Progenitor cell of endocrine pancreas (in vitro differentiated cells): ENCODE measurements at places on chromosomes 7 and 10. TPM values are rescaled to one million over a fixed set of nuclear protein-coding genes. Genes with fewer than 3 reads are reported as not detected.
A peak's percentile ranks its signal among the peaks of the same experiment; 100 is the strongest.

KNDC1 gene
- total RNA-seq, result 11.0 and 14.2 TPM in 2 replicates

DNA sequence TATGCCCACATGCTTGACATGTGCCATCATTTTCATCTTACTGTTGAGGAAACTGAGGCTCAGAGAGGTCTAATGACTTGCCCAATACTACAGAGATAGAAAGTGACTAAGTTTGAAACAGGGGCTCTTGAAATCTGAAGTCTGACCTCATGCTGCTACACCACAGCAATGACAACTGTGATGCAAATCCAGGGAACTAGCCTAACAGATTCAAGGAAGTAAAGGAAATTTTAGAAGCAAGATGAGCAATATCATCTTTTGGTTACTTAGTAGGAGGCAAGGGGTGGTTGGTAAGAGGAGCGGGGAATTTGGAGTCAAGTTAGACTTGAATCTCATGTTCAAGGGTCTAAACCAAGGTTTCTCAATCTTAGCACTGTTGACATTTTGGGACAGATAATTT is 26.3 kb upstream of the OSBPL3 start:
- H3K27me3 ChIP-seq, result no peaks in the 10 kb centered on the region
- no peak for DNase-seq
- H3K27ac ChIP-seq, result no peak overlapping the region
- no peak overlapping the region for H3K4me3 ChIP-seq
- H3K4me1 ChIP-seq, result no peaks in the 10 kb centered on the region

GRCh38 chr7:116224492-116225098 is 14.3 kb downstream of the TES start:
- H3K36me3 ChIP-seq, result no peaks in the 10 kb centered on the region
- H3K27me3 ChIP-seq, result no peaks in the 10 kb centered on the region
- peaks cover 6% of the 10 kb centered on the region for H3K4me1 ChIP-seq
- no peak for DNase-seq

DNA sequence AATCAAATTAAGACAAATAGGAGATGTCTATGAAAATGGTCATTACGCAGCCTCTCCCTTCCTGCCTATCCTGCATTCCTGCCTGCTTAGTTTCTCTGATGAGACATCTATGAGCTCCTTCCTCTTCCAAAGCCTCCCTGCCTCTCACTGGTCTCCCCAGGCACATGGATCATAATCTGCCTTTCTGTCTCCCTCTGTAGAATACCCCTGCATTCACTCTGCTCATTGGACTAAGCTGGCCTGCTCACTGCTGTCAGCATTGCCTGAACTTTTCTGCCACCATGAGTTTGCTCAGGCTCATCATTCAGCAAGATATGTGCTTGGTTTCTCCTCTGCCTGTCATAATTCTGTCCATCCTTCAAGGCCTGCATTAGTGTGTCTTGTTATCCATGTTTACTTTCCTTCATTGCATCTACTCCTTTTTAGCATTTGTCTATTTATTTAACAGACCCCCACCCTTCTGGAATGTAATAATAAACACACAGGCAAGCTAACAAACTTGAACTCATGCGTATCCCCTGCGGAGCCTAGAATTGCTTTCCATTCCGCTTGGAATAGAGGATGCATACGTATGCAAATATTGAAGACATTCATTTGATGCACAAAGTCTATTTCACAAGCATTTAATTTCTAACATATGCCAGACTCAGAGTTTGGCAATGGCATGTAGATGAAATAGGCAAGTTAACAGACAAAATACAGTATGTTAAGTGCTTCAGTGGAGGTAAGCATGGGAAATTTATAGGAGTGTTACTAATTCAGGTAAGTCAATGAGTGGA is 88.3 kb downstream of the PTPRZ1 start:
- no peak overlapping the region for H3K4me3 ChIP-seq
- no peaks in the 10 kb centered on the region for H3K4me1 ChIP-seq
- no peaks in the 10 kb centered on the region for H3K27me3 ChIP-seq
- H3K36me3 ChIP-seq, result no peaks in the 10 kb centered on the region
- no peak overlapping the region for H3K27ac ChIP-seq
- no peak for DNase-seq

DNA sequence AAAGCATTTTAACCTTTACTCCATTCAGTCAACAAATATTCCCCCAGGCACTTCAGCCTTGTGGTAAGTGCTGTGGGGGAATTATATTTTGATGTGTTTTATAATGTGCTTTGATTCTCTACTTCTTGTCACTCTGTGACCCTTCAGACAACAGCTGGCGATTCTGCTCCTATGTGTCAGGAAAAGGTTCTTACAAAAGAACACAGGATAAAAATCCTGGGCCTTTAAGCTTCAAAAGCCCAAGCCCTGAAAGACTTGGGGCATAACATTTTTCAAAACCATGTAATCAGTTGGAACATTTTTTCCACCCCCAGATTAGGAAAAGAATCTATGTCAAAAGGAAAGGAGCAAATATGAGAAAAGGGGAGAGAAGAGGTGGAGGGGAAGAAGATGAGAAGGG is 37.8 kb upstream of the LRRC17 start:
- DNase-seq, result no peak
- H3K4me3 ChIP-seq, result no peak overlapping the region

DNA sequence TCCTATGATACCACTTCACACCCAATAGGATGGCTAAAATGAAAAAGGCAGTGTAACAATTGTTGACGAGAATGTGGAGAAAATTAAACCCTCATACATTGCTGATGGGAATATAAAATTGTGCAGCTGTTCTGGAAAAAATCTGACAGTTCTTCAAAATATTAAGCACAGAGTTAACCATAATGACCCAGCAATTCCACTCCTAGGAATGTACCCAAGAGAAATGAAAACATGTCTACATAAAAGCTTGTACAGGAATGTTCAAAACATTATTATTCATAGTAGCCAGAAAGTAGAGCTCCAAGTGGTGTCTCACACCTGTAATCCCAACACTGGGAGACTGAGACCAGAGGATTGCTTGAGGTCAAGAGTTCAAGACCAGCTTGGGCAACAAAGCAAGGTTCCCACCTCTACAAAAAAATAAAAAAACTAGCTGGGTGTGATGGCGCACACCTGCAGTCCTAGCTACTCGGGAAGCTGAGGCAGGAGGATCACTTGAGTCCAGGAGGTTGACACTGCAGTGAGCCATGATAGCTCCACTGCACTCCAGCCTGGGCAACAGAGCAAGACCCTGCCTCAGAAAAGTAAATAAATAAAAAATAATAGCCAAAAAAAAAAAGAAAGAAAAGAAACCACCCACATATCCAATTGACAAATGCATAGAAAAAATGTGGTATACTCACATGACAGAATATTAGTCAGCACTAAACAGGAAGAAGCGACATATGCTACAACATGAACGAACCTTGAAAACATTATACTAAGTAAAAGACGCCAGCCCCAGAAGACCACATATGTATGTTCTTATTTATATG is 5.0 kb downstream of the RHEB start:
- H3K36me3 ChIP-seq, result peaks cover 6% of the 10 kb centered on the region
- DNase-seq, result no peak
- peaks cover 27% of the 10 kb centered on the region for H3K4me1 ChIP-seq
- no peak overlapping the region for H3K27ac ChIP-seq
- H3K4me3 ChIP-seq, result no peak overlapping the region

DNA sequence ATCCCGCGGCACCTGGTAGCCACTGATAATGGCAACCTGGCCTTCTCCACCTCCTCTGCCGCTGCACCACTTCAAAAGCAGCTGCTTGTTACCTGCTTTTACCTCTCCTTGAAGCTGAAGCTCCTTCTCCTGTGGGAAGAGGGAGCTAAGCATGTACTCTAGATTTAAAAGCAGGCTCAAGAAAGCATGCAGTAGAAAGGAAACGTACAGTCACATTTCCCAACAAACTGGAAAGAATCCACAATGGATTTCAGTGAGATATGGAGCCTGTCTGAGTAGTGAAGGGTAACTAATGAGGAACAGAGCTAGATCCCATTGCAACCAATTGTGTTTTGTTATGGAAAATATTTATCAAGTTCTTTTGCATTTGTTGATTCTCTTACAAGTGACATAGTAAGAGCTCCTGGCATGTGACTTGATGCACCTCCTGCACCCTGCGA is 457.4 kb upstream of the GALNT17 start:
- H3K36me3 ChIP-seq, result peaks cover 4% of the 10 kb centered on the region
- H3K27me3 ChIP-seq, result peaks cover 38% of the 10 kb centered on the region
- H3K4me3 ChIP-seq, result no peak overlapping the region
- peaks cover 4% of the 10 kb centered on the region for H3K4me1 ChIP-seq

- H3K27ac ChIP-seq, result no peak overlapping the region
- no peak overlapping the region for H3K4me3 ChIP-seq
- DNase-seq, result no peak
- H3K27me3 ChIP-seq, result no peaks in the 10 kb centered on the region
These were observed 31.2 kb downstream of the ST7 start for GRCh38 chr7:116984511-116984910.

DNA sequence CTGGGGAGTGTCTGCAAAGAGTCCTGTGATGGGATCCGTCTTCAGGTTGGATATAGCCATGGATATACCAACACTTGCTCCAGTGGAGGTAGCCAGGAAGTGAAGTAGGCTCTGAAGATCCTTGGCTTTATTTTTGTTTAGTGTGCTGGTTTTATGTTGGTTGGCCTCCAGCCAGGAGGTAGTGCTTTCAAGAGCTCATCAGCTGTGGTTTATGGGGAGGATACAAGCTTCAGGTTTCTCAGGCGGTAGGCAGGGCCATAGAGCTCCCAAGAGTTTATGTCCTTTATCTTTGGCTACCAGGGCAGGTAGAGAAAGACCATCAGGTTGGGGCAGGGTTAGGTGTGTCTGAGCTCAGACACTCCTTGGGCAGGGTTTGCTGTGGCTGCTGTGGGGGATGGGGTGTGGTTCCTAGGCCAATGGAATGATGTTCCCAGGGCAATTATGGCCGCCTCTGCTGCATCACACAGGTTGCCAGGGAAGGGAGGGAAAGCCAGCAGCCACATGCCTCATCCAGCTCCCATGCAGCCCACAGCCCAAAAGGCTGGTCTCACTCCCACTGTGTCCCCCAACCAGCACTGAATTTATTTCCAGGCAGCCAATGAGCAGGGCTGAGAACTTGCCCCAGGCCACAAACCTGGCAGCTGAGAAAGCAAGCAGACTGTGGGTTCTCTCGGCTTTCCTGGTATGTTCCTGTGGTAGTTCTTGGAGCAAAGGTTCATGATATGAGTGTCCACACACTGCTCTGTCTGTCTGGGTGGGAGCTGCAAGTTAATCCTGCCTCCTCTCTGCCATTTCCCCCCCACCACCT is 67.0 kb upstream of the PRLHR start:
- no peak for DNase-seq
- no peaks in the 10 kb centered on the region for H3K4me1 ChIP-seq
- H3K4me3 ChIP-seq, result no peak overlapping the region
- H3K36me3 ChIP-seq, result no peaks in the 10 kb centered on the region
- H3K27ac ChIP-seq, result no peak overlapping the region

GRCh38 chr10:126731610-126731990 is 61.1 kb upstream of the C10orf90 start:
- no peak overlapping the region for H3K4me3 ChIP-seq
- DNase-seq, result no peak
- no peaks in the 10 kb centered on the region for H3K36me3 ChIP-seq

GRCh38 chr10:123327896-123328295 is 173.7 kb downstream of the BUB3 start:
- no peak for DNase-seq
- H3K27ac ChIP-seq, result no peak overlapping the region
- H3K36me3 ChIP-seq, result no peaks in the 10 kb centered on the region
- H3K4me1 ChIP-seq, result peaks cover 6% of the 10 kb centered on the region

UPK3BL1 gene
- 18.9 and 19.2 TPM in 2 replicates for total RNA-seq

DNA sequence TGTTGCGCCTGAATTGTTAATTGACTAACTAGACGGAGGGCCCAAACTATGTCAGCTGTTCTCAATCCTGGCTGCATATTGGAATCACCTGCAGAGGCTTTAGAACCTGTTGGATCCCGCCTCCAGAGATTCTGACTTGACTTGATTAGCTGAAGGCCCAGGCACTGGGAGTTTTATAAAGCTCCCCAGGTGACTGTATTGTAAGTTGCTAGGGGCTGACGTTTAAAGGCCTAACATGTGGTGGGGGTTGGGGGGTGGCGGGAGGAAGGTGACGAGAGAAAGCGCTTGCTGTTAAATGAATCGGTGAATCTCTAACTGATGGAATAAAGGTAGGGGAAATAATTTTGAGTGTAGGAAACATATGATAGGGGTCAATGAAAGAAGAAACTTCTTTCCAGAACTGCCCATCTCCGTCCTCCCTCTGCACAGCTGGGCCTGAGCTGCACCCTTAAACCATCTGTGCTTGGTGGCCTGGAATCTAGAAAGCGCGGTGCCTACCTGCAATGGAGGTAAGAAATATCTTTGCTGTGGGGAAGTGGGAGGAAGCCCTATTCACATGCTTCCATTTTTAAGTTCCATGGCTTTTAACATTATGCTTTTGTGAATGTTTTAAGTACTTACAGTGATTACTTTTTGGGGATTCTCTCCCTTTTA is 225.0 kb upstream of the FAM3C start:
- DNase-seq, result no peak
- H3K27ac ChIP-seq, result no peak overlapping the region
- H3K36me3 ChIP-seq, result no peaks in the 10 kb centered on the region

- H3K27ac ChIP-seq, result no peak overlapping the region
- H3K27me3 ChIP-seq, result no peaks in the 10 kb centered on the region
- no peak for DNase-seq
- no peaks in the 10 kb centered on the region for H3K4me1 ChIP-seq
- peaks cover 10% of the 10 kb centered on the region for H3K36me3 ChIP-seq
These were observed 35.0 kb downstream of the SRI start for GRCh38 chr7:88184848-88185304.

DNA sequence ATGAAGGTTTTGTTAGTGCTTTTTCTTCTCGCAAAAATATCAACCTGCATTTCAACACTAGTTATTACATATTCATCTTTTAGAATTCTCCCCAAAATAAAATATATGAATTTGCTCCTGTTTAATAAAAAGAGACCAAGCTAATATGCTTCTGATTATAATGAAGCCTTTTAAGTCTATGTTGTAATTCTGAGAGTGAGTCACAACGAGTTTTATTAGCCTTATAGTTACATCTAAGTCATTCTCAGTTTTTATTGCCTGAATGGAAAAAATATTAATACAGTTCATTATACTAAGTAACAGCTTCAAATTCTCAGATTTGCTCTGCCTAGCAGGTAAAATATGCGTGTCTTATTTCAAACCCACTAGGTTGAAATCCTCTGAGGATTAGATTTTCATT is 152.4 kb upstream of the CELF2 start:
- H3K27me3 ChIP-seq, result peaks cover 9% of the 10 kb centered on the region
- H3K4me3 ChIP-seq, result no peak overlapping the region
- H3K4me1 ChIP-seq, result no peaks in the 10 kb centered on the region
- no peak for DNase-seq

DNA sequence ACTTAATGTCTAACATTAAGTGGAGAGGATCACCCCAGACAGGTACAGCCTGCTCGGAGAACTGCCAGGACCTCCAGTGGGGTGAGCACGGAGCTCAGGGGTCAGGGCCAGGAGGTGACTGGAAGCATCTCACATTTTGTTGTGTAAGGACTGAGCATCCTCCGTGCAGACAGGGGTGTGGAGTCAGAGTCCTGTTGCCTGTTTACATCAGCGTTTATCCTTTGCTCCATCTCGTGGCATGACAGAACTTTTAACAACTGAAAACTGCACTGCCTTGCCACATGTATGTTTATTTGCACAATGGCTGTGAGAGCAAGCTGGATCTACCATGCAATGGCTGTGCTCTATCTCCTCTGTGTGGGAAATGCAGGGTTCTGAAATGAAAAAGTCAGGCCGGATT is 175.4 kb upstream of the AKR1E2 start:
- no peak overlapping the region for H3K27ac ChIP-seq
- H3K36me3 ChIP-seq, result no peaks in the 10 kb centered on the region
- DNase-seq, result no peak

PIP4K2A gene
- total RNA-seq, result 22.4 and 26.7 TPM in 2 replicates

GRCh38 chr7:128033246-128033645 is 2.0 kb upstream of the LRRC4 start:
- H3K4me3 ChIP-seq, result peak overlapping the region; percentile 63
- peak overlapping the region; percentile 59 for H3K27ac ChIP-seq
- no peak for DNase-seq
- peaks cover 11% of the 10 kb centered on the region for H3K4me1 ChIP-seq

BTAF1 gene
- 38.0 and 40.4 TPM in 2 replicates for total RNA-seq

KCND2 gene
- total RNA-seq, result 12.7 and 13.7 TPM in 2 replicates

CXCL12 gene
- total RNA-seq, result 4.2 and 4.6 TPM in 2 replicates
